ENCODE measurements at places on chromosomes 7 and 10.

GRCh38 chr10:45058580-45058979, 57.9 kb downstream of the ZNF22 start:
- no peak for DNase-seq

DNA sequence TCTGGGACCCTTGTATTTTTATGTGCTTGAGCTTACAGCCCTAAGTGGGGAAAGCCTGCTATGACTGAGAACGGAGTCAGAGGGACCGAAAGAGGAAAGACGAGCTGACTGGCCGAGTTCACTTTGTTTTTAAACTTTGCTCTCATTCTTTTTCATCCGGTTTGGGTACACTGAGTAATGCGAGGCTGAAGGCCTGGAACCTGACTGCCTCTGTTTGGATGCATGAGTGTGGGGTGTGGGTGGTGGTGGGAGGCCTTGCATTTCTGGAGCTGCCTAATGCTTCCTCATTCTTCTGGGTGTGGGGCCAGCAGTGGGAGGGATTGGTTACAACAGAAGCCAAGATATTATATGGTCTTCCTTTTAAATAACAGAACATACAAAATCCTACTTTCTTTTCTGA, 155.5 kb downstream of the BUB3 start:
- DNase-seq = no peak

- DNase-seq = no peak
Measured at GRCh38 chr10:94240491-94240890, 122.2 kb downstream of the NOC3L start.

- DNase-seq = no peak
Measured at GRCh38 chr7:66183700-66184099, 21.4 kb upstream of the TPST1 start.

DNA sequence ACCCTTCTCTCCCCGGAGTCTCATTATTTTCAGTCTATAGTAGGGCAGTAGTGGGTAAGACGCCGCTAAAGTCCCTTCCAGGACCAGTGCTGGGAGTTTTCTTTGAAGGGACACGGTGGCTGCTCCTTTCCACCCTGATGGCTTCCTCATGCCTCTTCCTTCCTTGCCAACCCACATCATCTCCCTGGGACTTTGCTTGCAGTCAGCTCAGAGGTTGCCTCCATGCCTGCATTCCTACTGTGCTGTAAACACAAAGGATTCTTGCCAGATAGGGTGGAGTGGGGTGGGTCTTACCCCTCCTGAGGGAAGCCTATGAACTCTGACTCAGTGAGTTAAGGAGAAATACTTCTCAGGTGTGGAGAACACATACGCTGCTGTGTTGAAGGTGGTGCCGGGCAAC, 59.9 kb upstream of the IGFBP3 start:
- no peak for DNase-seq

GRCh38 chr10:120433141-120433540, 23.9 kb upstream of the PLPP4 start:
- no peak for DNase-seq

DNA sequence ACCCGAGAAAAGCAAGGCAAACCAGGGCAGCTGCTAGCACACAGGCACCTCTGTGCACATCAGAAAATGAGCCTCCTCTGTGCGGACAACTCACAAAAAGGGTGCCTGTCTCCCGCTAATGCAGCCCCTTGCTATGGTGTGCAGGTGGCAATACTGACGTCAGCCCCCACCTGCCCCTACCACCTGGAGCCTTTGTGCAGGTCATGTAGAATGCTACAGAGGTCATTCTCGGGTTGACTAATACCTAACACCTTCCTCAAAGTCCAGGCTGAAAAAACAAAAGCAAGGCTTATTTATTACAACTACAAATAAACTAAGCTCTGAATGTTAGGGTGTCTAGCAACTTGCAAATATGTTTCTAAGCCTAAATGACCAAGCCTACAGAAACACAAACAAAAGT, 13.9 kb downstream of the PIP4K2A start:
- no peak for DNase-seq

- DNase-seq = no peak
Measured at GRCh38 chr7:108109221-108109908, 20.8 kb downstream of the LAMB4 start.

DNA sequence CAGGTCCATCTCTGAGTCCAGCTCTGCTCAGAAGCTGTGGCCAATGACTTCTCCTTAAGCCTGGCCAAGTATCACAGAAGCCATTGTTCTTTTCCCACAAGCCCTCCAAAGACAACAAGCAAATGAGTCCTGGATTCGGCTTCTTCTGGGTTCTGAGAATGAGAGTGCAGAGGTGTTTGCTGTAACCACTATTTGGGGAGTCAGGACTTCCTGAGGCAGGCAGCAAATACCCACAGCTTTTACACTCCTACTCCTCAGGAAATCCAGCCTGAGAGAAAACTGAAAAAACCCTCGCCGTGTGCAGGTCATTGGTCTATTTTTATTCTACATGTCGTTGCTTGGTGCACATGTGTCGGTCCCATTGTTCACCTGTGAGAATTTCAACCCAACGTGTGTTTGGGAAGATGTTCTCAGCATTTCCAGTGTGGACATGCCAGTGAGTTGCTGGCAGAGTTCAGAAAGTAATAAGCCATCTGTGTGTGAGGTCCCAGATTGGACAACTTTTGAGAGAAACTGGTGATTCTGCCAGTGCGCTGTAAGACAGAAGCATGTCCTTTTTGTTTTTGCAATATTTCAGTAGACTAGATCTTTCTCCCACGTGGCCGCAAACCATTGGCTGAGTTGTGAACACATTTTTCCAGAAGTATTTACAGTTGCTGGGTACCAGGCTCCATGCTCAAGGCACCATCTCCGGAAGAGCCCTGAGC, 121.6 kb upstream of the LYZL2 start:
- DNase-seq = no peak

DNA sequence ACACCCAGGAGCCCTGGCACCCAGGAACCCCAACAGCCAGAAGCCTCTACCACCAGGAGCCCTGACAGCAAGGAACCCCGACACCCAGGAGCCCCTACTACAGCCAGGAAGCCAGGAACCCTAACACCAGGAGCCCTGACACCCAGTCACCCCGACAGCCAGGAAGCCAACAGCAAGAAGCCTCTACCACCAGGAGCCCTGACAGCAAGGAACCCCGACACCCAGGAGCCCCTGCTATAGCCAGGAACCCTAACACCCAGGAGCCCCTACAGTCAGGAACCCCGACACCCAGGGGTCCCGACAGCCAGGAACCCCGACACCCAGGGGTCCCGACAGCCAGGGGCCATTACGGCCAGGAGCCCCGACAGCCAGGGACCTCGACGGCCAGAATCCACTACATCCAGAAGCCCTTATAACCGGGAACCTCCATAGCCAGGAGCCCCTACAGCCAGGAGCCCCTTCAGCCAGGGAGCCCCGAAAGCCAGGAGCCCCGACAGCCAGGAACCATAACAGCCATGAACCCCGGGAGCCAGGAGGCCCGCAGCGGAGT, 440 bp upstream of the GLRX3 start:
- DNase-seq = no peak

DNA sequence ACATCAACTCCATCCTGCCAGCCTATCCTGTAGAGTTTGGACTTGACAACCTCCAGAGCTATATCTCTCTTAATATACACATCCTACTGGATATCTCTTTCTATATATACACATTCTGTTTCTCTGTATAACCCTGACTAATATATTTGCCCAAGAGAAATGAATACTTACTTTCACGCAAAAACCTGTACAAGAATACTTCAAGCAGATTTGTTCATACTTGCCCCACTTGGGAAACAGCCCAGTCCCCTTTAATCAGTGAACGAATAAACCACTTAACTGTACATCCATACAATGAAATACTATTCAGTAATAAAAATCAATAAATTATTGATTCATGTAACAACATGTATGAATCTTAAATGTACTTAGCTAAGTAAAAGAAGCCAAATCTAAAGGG, 251.1 kb upstream of the PHYHIPL start:
- DNase-seq = no peak

DNA sequence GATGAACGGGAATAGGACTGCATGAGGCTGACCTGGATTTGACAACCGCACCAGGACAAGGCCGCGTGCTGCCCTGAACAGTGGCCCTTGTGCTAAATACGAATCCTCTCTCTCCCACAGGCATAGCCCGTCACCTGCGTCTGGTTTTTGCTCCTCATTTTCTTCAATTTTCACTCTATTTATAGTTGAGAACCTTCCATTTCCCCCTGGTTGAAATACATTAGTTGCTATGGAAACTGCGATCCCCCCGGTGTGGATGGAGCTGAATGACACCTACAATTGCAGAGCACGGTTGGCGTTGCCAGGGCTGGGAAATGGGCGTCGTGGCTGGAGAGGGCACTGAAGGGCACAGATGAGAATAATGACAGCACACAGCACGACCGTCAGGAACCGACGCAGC, 158.6 kb upstream of the PITRM1 start:
- no peak for DNase-seq

DNA sequence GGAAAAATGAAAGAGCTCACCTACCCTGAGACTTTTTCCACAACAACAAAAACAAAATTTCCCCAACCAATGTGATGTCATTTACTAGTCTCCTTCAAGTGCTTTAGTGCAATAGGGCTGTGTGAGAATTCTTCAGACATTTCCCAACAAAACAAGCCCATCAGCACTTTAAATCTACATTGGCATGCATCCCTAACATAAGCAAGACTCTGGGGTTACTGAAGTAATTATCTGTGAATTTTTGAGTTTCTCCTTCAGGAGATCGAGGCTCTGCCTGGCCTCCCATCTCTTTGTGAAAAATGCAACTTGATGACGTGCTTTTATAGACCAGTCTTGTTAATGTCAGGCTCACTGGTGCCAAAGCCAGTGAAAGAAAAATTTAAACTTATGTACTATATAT, 255.6 kb downstream of the GFRA1 start:
- DNase-seq = no peak

Data from activated B cell treated with CpG ODN at 0.5 μM for 24 hours (primary cell).